ENCODE measurements at places on chromosomes 3 and 15. TPM values are rescaled to one million over a fixed set of nuclear protein-coding genes. Genes with fewer than 3 reads are reported as not detected.

GRCh38 chr3:186696522-186696921 is 20.6 kb upstream of the KNG1 start:
- peaks cover 7% of the 10 kb centered on the region for H3K27me3 ChIP-seq
- DNase-seq: no peak
- H3K4me1 ChIP-seq: no peaks in the 10 kb centered on the region
- H3K4me3 ChIP-seq: no peak overlapping the region
- no peak overlapping the region for H3K27ac ChIP-seq

DNA sequence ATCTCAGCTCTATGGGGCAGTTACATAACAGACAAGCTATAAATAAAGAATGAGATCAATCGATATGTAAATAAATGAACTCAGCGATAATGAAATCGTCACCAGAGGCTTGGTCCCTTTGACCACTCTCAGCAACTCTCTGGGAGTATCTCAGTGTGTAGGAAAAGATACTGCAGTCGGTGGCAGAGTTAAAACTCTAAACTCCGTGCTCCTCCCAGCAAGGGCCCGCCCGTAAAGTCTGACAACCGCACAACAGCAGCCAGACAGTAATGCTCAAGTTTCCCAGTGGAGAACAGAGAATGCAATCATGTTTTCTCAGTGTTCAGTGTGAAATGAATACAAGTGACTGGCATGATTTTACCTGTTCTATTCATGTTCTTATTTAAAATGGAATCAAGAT is 28.3 kb upstream of the IGF1R start:
- no peak overlapping the region for H3K27ac ChIP-seq
- no peaks in the 10 kb centered on the region for H3K36me3 ChIP-seq
- DNase-seq: no peak
- H3K27me3 ChIP-seq: peaks cover 33% of the 10 kb centered on the region
- no peaks in the 10 kb centered on the region for H3K4me1 ChIP-seq
- H3K4me3 ChIP-seq: no peak overlapping the region

DNA sequence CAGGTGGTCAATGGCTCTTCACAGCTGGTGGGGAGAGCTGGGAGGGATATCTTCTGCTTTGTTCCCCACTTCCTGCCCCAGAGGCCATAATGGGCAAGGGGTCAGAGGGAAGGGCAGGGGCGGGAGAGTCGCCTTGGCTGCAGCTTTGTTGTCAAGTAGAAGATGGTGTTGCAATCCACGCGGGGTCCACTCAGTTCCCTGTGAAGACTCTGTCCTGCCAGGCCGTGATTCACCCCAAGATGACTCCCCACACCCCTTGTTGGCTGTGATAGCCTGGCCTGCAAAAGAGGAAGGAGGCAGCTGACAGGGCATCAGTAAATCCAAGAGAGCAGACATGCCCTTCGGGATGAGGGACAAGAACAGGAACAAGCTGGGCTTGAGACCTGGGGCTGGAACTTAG is 6.9 kb downstream of the GALNT15 start:
- DNase-seq: peak; percentile 29
- no peaks in the 10 kb centered on the region for H3K27me3 ChIP-seq
- H3K4me1 ChIP-seq: no peaks in the 10 kb centered on the region
- no peak overlapping the region for H3K4me3 ChIP-seq
- H3K27ac ChIP-seq: no peak overlapping the region

DNA sequence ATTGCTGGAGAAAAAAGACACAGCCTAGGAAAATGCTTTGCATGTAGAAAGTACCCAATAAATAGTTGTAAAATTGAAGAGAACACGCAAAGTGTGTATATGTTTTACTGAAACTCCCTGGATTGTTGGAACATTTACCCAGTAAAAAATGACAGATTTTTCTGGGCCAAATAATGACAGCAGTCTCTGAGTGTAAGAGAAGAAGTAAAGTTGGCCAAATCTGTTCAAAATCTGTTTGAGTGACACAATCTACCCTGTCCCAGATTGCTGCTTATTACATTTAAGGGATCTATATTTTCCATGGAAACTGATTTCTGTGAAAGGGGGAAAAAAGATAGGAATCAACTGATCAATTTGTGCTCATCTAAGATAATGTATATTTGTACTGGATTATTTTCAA is 267.9 kb downstream of the TUSC7 start:
- no peaks in the 10 kb centered on the region for H3K4me1 ChIP-seq
- H3K4me3 ChIP-seq: no peak overlapping the region
- H3K27me3 ChIP-seq: no peaks in the 10 kb centered on the region
- no peak for DNase-seq

DNA sequence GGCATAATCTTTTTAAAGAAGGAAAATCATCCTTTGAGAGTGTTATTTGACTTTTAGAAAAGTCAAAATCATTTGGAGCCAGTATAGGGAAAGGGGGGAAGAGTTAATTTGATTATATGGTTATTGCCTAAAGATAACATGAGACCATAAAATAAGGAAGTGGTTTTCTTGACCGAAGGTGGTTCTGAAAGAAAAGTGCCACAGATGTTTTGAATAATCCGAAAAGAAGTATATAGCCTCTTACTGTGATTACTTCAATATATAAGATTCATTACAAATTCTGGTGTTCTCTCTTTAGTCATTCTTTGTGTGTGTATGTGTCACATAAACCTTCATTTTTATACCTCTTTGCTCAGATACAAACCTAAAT is 1.1 kb downstream of the DNAJB11 start:
- peak overlapping the region; percentile 83 for H3K4me3 ChIP-seq
- H3K4me1 ChIP-seq: peaks cover 66% of the 10 kb centered on the region
- DNase-seq: no peak

DNA sequence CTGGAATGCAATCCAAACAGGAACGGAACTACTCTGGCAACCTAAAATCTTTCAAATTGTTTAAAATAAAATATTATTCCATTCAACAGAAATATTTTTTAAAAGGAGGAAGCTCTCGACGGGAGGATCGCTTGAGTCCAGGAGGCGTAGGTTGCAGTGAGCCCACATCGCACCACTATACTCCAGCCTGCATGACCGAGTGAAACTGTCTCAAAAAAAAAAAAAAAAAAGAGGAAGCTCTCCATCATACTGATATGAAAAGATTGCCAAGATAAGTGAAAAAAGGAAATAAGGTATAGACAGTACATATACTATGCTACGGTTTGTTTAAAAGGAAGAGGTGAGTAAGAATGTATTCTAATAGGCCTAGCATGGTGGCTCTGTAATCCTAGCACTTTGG is 3.6 kb downstream of the RAD18 start:
- H3K27ac ChIP-seq: no peak overlapping the region
- no peaks in the 10 kb centered on the region for H3K27me3 ChIP-seq
- H3K4me1 ChIP-seq: peaks cover 25% of the 10 kb centered on the region
- DNase-seq: no peak

GRCh38 chr15:25176991-25177954 is 222.5 kb downstream of the SNRPN start:
- no peaks in the 10 kb centered on the region for H3K27me3 ChIP-seq
- H3K27ac ChIP-seq: no peak overlapping the region
- H3K4me1 ChIP-seq: no peaks in the 10 kb centered on the region
- DNase-seq: no peak
- no peak overlapping the region for H3K4me3 ChIP-seq

- no peak for DNase-seq
- no peaks in the 10 kb centered on the region for H3K4me1 ChIP-seq
- no peak overlapping the region for H3K4me3 ChIP-seq
- no peak overlapping the region for H3K27ac ChIP-seq
These were observed 985.7 kb downstream of the NSUN3 start for GRCh38 chr3:95048564-95048963.

DNA sequence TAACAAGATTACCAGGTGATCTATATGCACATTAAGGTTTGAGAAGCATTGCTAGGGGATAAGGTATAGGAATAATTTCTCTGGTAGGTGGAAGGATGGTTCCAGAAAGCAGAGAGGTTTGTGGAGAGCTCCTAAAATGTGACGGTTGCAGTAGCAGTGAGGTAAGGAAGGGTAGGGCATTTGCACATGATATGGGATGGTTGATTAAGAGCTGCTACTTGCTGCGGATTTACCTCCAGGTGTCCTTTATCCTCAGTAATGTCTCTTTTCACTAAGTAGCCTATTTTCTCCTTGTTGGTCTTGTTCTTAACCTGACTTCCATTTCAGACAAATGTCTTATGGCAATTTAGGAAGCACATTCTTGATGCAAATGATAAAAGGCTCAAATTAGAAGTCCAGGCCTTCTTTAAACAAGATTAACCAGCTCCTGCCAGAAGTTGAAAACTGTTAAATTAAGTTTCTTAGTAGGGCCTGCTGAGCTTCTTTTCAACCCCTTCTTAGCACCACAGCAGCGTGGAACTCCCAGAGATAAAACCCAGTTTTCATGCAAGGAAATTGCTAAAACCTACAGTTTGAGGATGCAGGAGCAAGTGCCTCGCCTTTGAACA is 231.1 kb upstream of the GADL1 start:
- no peak overlapping the region for H3K27ac ChIP-seq
- no peak overlapping the region for H3K4me3 ChIP-seq
- no peaks in the 10 kb centered on the region for H3K27me3 ChIP-seq
- H3K36me3 ChIP-seq: no peaks in the 10 kb centered on the region
- H3K4me1 ChIP-seq: no peaks in the 10 kb centered on the region

DNA sequence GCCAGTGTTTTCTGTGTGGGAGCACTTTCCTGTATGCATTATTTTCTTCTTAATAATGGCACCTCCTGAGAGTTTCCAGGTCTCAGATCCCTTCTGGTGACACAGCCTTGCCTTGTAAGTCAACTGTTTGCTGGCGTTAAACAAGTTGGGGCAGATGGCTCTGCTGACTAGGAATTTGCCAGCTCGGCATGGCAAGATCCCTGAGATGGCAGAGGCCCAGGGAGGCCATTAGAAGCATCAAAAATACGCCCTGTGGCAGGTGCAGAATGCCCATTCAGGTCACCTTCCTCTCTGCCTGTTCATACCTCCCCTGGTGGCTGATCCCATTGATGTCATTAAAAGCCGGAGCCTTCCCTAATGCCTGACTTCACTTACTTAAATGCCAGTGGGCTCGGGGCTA is 320.9 kb upstream of the CTDSPL start:
- H3K4me3 ChIP-seq: no peak overlapping the region
- DNase-seq: no peak

GRCh38 chr15:48191574-48192225 is at the start of gene CTXN2:
Gene CTXN2 (plus strand): TSS chr15:48191665. CDS start chr15:48201301, 9,636 bp downstream.
- H3K27ac ChIP-seq: no peak within 1 kb of the TSS
- no peaks in the 10 kb centered on the region for H3K36me3 ChIP-seq
- peaks cover 30% of the 10 kb centered on the region for H3K27me3 ChIP-seq
- no peak within 1 kb of the TSS for H3K4me3 ChIP-seq
- peak; percentile 39 for DNase-seq

GRCh38 chr3:9866639-9867038 is 13.4 kb downstream of the CIDEC start:
- peaks cover 14% of the 10 kb centered on the region for H3K4me1 ChIP-seq
- H3K27me3 ChIP-seq: no peaks in the 10 kb centered on the region
- no peak overlapping the region for H3K4me3 ChIP-seq

DNA sequence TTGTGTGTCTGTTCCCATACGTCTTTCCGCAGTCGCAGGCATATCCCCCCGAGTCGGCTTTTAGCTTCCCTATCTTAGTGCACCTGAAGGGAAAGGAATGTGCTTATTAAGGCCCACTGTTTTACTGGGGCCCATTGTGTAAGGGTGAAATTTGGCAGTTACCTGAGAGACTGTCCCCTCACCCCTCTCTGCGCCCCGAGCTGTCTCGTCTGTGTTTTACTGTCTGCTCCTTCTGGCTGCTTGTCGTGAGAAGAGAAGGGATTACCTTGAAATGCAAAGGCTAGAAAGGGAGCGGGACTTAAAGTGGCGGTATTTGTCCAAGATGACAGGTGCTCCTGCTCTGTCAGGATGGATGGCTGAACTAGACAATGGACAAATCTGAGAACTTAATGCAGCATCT is 233.0 kb upstream of the POU1F1 start:
- H3K4me3 ChIP-seq: no peak overlapping the region
- H3K4me1 ChIP-seq: no peaks in the 10 kb centered on the region
- no peaks in the 10 kb centered on the region for H3K27me3 ChIP-seq
- H3K36me3 ChIP-seq: no peaks in the 10 kb centered on the region
- no peak for DNase-seq

GRCh38 chr3:38992117-38992760 is 59.5 kb downstream of the SCN11A start:
- H3K27me3 ChIP-seq: no peaks in the 10 kb centered on the region
- no peak overlapping the region for H3K27ac ChIP-seq
- H3K36me3 ChIP-seq: no peaks in the 10 kb centered on the region
- no peak overlapping the region for H3K4me3 ChIP-seq
- H3K4me1 ChIP-seq: no peaks in the 10 kb centered on the region
- no peak for DNase-seq

GRCh38 chr3:65170390-65171042 is 482.7 kb upstream of the ADAMTS9 start:
- DNase-seq: peak; percentile 52
- H3K27me3 ChIP-seq: no peaks in the 10 kb centered on the region
- peaks cover 20% of the 10 kb centered on the region for H3K4me1 ChIP-seq
- H3K36me3 ChIP-seq: no peaks in the 10 kb centered on the region

- H3K27ac ChIP-seq: no peak overlapping the region
These were observed 927.7 kb downstream of the ROBO2 start for GRCh38 chr3:77967621-77968020.

DNA sequence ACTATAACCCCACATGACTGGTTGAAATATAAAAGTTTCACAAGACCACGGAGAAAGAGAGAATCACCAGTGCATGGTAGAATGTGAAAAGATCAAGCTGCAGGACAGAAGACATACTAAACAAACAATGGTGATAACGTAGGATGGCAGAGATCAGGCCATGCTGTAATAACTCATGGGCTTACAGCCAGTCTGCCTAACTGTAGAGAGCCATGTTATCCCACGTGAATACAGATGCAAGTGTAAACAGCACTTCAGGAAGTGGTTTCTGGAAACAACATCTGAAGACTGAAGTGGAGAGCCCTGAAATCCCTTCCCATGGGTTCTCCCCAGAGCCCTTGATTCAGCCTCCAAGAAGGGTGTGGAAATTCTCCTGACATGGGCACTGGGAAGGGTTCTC is 103.2 kb upstream of the SLCO2A1 start:
- DNase-seq: no peak
- no peak overlapping the region for H3K4me3 ChIP-seq
- H3K27ac ChIP-seq: no peak overlapping the region
- H3K36me3 ChIP-seq: peaks cover 7% of the 10 kb centered on the region
- no peaks in the 10 kb centered on the region for H3K4me1 ChIP-seq

DNA sequence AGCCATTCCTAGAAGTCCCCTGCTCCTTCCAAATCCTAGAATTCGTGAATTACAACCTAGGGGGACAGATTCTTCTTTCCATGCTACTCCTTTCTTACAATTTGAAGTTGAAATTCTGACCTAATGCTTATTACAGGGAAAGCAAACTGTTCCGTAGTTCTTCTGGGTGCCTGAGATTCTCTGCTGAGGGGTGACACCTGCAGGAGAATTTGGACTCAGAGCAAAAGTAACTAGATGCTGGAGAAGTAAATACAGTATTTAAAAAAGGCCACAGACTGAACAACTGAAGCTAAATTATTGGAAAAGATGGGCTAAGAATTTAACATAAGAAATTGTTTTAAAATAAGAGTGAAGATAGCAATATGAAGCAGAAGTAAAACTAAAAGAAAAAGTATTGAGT is 37.9 kb downstream of the ACAD9 start:
- no peak overlapping the region for H3K4me3 ChIP-seq
- H3K27ac ChIP-seq: no peak overlapping the region
- no peaks in the 10 kb centered on the region for H3K4me1 ChIP-seq
- H3K27me3 ChIP-seq: no peaks in the 10 kb centered on the region
- no peak for DNase-seq

GRCh38 chr3:169879013-169879557 is 9.3 kb upstream of the LRRC31 start:
- no peak overlapping the region for H3K4me3 ChIP-seq
- H3K36me3 ChIP-seq: no peaks in the 10 kb centered on the region
- no peaks in the 10 kb centered on the region for H3K27me3 ChIP-seq
- no peak overlapping the region for H3K27ac ChIP-seq
- no peak for DNase-seq

The HIGD2B gene
- total RNA-seq: not detected

The CTXND1 gene
- total RNA-seq: 0.73 TPM

The OSTN gene
- not detected for total RNA-seq

The CHDH gene
- 385 TPM for total RNA-seq

The ETV5 gene
- 343 TPM for total RNA-seq
